Thyroid gland (tissue), 4 donors: ENCODE measurements at places on chromosomes 1 and 21.
A peak's percentile ranks its signal among the peaks of the same experiment; 100 is the strongest.

GRCh38 chr1:204476563-204476962, 18.0 kb downstream of the PIK3C2B start:
- no peak for DNase-seq

GRCh38 chr1:234907208-234907939, 221.3 kb downstream of the TOMM20 start:
- no peak for DNase-seq

DNA sequence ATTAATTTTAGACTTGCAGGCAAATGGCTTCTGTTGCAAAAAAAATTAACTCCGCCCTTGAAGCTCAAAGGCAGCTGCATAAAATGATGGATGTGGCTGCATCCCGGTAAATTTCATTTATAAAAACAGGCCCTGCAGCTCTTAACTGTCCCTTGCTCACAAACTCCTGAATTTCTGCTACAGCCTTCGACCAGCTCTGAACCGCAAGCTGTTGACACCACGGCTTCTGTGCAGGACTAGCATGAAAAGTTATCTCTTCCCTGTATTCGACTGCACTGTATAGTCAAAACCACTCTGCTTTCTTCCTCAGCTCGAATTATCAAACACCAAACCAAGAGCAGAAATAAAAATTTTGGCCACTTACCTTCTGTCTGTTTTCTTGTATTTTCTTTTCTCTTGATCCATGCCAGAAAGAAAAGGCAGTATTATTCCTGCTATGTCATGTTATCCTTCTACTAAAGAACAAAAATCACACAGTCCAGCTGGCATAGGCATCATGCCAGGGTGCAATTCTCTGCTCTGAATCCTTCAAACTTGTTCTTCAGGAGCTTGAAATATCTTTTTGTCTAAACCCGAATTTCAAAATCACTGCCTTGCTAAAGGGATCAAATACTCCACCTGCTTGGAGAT, 195.5 kb upstream of the NCAM2 start:
- peak; percentile 56 for DNase-seq

DNA sequence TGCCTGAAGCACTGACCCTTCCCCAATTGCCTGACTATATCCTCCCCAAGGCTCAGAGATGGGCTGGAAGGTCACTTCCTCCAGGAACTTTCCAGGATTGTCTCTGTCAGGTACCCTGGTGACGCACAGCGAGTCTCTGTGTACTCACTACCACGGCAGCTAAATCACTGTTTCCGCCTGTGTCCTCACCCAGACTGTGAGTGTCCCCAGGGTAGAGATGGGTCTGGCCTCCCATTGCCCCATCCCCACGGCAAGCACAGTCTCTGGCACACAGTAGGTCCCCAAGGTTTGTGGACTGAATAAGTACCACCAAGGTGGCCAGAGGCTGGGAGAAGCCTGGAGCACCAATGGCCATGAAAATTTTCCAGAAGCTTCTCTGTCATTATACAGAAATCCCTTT, 93.8 kb upstream of the RUNX3 start:
- no peak for DNase-seq

GRCh38 chr1:205243350-205244191, 15.8 kb downstream of the TMCC2 start:
- no peak for DNase-seq

GRCh38 chr1:8523666-8524206, 205.8 kb downstream of the SLC45A1 start:
- no peak for DNase-seq

DNA sequence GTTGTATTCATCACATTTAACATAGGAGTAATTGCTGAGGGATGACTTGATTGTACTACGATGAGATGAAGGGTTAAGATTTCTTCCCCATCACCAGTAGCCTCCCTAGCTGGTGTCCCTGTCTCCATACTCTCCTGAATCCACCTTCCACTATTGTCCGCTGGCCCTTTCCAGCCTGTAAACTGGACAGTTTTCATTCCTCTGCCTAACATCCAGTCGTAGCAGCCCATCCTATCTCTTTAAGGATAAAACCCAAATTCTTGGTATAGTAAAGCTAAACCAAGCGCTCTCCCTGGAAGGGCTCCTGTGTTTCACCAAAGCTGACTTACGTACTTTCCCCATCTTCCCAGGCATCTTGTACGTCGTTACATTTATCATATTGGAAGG, 670 bp downstream of the COX20 start:
- no peak for DNase-seq

GRCh38 chr1:12615865-12616708, 1.9 kb downstream of the DHRS3 start:
- DNase-seq: peak; percentile 72

DNA sequence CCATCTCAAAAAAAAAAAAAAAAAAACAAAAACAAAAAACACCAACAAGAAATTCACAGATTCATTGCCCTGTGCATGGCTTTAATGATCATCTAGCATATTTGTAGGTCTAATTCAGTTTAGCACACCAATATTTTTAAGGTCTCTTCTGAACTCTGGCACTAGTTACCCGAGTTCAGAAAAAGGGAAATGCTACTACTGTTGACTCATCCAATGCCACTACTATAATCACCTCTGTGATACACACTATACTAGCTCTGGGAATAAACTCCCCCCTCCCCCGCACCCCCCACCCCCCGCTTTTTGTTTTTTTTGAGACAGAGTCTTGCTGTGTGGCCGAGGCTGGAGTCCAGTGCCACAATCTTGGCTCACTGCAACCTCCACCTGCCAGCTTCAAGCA, 55.6 kb downstream of the FBXO42 start:
- no peak for DNase-seq

GRCh38 chr1:24912376-24913273, 17.5 kb downstream of the RUNX3 start:
- DNase-seq: no peak

DNA sequence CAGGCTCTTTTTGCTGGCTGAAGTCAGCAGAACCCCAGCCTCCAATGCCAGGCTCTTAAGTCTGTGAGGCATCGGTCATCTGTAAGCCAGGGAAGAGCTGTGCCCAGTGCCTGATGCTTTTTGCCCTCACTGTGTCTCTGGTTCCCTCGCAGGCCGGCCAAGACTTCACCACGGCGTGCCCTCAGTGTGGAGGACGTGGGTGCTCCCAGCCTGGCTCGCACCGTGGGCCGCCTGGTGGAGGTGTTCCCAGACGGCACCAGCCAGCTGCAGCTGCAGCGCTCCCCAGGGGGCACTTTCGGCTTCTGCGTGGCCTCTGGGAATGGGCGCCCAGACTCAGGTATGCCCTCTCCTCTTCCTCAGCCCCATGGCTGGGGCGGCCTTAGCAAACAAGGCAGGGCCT, 32.5 kb downstream of the KIAA1614 start:
- no peak for DNase-seq
